ENCODE measurements at places on chromosomes 5 and 9.

- no peak for DNase-seq
Measured at GRCh38 chr5:171968531-171968930, 37.9 kb downstream of the FBXW11 start.

- no peak for DNase-seq
Measured at GRCh38 chr9:29150606-29151005, 1577.3 kb upstream of the C9orf72 start.

- no peak for DNase-seq
Measured at GRCh38 chr5:156753846-156754245, 96.2 kb upstream of the PPP1R2B start.

GRCh38 chr9:130266236-130267098 lies 907 bp downstream of the HMCN2 start:
- DNase-seq: no peak

- DNase-seq: no peak
Measured at GRCh38 chr5:10729320-10730042, 31.6 kb downstream of the DAP start.

DNA sequence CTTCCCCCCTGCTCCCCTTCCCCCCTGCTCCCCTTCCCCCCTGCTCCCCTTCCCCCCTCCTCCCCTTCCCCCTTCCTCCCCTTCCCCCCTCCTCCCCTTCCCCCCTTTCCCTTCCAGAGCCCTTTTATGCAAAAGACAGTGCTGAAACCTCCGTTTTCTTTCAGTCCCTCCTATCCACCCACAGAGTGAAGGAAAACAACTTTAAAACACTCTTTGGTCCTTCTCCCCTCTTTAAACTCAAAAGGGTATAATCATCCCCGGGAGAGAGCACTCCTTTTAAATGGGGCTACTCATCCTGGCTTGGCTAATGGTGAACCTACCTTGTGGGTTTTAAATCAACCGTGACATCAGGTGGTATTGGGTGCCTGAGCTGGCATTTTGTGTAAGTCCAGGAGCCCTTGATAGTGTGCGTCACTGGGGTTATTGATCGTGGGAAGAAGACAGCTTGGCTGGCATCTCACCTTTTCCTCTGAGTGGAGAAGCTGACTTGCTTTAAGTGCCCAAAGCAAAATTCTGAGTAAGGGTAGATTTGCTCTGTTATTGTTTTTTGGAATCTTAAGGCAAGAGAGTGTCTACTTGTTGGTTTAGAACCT lies 2.7 kb downstream of the LARP1 start:
- DNase-seq: no peak

- no peak for DNase-seq
Measured at GRCh38 chr5:118522626-118523025, 465.7 kb downstream of the DTWD2 start.

DNA sequence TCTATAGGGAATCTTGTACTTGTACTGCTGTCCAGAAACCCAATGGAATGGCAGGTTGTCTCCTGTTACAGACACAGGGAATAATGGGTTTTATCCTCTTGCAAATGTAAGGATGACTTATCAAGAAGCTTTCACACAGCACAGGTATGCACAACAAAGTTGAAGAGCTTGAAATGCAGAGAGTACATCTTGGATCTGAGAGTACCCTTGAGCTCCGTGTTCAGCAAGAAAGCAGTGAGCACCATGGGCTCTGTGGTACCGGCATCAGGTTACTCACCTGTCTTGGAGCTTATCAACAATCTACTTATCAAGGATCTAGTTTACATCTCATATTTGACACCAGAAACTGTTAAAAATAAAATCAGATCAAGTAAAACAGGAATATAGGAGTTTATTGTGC lies 22.0 kb upstream of the EMB start:
- DNase-seq: no peak

GRCh38 chr5:150372639-150373038 lies 15.1 kb downstream of the TCOF1 start:
- DNase-seq: no peak

DNA sequence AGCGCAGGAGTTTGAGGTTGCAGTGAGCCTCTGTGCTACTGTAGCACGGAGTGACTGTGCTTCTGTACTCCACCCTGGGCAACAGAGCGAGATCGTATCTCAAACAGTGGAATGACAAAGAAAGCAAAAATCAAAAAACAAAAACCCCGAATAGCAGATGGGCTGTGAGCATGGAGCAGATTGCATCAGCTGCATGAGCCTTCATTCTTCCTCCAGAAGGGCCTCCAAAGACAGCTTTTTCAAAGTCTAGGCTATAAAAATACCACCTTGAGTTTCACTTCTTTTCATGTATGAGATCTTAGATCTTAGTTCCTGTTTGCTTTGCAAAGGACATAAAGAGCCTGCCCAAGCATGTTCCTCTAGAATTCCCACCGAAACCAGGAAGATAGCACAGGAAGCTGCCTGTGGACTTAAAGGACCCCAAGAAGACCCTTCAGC lies 15.0 kb upstream of the HSPB3 start:
- DNase-seq: no peak

GRCh38 chr9:130142641-130143040 lies 29.6 kb upstream of the NCS1 start:
- DNase-seq: no peak

DNA sequence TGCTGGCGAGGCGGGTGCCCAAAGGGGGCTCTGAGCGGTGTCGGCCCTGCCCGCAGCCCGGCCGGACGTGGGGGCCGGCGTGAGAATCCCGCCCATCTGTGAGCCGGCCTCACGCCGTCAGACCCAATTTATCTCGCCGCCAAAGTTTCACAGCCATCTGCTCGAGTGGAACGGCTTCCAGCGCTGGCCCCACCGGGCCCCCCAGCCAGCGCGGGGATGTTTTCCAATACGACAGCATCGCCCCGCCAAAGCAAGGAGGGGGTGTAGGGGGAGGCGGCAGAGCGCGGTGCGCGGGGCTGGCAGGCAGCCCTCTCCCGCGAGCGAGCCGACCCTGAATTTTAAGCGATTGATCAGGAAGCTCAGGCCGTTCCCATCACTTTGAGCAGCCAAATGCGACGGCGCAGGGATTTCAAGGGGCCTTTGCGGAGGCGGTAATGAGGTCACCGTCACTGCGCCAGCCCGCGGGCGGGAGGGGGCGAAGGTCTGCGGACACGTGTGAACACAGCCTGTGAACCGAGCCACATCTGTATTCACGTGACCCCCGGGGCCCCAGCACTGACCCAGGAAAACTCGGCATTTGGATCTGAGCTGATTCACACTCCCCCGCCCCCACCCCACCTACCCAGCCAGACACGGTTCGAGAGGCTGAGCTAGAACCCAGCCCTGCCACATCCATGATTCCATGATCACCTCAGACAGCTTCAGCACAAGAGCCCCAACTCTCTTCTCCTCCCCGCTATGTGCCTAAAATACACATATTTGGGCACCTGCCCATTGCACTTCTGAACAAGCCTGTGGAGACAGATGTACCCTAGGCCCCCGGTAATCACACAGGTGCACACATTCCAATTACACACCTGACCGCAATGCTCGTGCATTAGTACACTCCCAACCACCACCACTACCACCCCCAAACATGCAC lies 47.8 kb upstream of the PSD2 start:
- DNase-seq: peak; percentile 7

DNA sequence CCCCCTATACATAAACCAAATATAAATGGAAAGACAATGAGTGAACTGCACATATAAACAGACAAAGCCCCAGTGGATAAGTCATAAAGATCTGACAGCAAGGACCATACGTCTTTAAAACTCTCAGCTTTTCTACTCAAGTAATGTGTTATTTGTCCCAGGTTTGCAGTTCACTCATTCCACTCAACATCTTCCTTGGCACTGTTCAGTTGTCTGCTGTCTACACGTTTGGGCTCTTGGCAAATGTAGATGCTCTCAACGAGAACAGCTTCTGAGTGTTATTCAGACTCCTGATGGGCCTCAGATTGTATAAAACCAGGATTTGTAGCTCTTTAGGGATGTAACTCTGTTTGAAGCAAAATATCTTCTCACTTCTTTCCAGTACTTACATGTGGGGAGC lies 198.2 kb upstream of the SEMA6A start:
- DNase-seq: no peak
